Common myeloid progenitor, CD34-positive (primary cell): ENCODE measurements at places on chromosomes 6 and 20.

GRCh38 chr6:67594366-67594765 lies 1040.7 kb upstream of the ADGRB3 start:
- DNase-seq, result no peak

- DNase-seq, result no peak
Measured at GRCh38 chr20:38559764-38560163, 21.2 kb upstream of the ADIG start.

- DNase-seq, result no peak
Measured at GRCh38 chr6:154538640-154539191, 28.2 kb upstream of the CNKSR3 start.

GRCh38 chr20:63235399-63235983 lies at the start of gene BIRC7:
BIRC7 (plus strand) TSS chr20:63235905; CDS start chr20:63236097, 192 bp downstream.
- peak; percentile 41 for DNase-seq

- DNase-seq, result no peak
Measured at GRCh38 chr20:7207186-7207798, 439.8 kb downstream of the BMP2 start.

- peak; percentile 51 for DNase-seq
Measured at GRCh38 chr20:38633577-38634093, 32.0 kb downstream of the ARHGAP40 start.

GRCh38 chr6:135572051-135572450 lies 74.5 kb upstream of the AHI1 start:
- no peak for DNase-seq

DNA sequence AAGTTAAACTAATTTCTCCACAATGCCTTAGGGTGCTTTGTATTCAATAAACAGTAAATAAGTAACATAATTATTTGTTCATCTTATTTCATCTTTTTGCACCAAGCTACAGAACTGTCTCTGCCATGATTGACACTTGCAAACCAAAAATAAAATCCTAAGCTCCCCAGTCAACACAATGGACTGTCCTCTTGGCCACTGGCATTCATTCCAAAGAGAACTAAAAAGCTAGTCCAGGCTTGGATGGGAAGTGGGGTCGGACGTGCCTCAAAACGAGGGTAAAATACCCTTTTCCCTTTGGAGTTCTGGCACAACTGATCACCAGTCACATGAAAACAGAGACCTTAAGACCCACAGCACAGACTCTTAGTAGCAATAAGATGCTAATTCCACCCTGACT lies 66.4 kb upstream of the THBS2 start:
- no peak for DNase-seq

- DNase-seq, result no peak
Measured at GRCh38 chr6:119543332-119543731, 193.8 kb upstream of the MAN1A1 start.

DNA sequence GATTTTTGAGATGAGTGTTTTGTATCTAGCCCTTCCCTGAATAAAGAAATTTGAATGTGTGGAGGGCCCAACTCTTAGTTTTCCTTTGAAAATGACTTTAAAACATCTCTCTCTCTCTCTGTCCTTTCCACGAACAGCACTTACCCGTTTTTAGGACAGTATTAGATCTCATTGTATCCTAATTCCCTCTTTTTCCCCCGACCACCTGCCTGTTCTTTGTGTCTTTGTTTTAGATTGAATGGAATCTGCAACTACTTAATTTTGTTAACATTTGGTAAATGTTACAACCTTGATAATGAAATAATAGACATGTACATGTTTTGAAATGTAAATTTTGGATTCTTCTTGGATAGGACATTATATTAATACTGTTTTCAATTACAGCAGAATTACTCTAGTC lies 3.1 kb downstream of the DSP start:
- no peak for DNase-seq

GRCh38 chr6:36599791-36600209 lies 5.6 kb downstream of the SRSF3 start:
- DNase-seq, result peak; percentile 52

DNA sequence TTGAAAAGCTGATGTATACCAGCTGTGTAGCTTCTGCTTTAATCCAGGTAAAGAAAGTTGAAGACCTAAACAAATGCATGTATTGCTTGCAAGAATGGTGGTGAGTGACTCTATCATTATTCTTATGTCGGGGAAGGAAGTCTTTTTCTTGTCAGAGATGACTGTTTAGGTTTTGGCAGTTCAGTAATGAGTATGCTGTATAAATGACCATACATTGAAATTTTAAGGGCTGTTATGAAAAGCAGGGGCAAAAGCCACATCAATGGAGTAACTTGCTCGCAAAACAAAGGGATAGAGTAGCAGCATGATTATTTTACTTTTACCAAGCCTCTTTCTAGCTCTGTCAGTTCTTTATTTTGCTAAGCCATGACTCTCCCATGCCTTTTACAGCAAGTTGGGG lies 55.9 kb upstream of the NUP153 start:
- DNase-seq, result no peak

DNA sequence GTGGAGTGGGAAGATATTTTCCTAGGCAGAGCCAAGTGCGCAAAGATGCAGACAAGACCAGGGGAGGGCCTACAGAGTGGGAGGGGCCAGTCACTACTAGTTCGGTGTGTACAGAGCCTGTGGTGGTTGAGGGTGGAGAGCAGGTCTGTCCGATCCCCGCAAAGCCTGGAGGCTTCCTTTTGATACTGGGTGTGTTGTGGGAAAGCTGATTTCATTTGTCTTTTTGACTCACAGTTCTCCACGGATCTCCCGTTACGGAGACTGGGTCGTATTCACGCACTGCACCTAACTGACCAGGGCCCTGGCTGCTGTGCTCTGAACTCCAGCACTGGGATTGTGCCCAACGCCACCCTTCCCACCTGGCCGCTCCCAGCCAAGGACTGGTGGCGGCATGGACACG lies 1.4 kb upstream of the TIAM2 start:
- DNase-seq, result no peak

- no peak for DNase-seq
Measured at GRCh38 chr6:63444768-63445167, 125.0 kb upstream of the LGSN start.

- no peak for DNase-seq
Measured at GRCh38 chr6:144854654-144855053, 569.5 kb downstream of the UTRN start.

- no peak for DNase-seq
Measured at GRCh38 chr6:33651403-33651802, 30.3 kb downstream of the ITPR3 start.

- no peak for DNase-seq
Measured at GRCh38 chr20:24766826-24767622, 182.0 kb upstream of the CST7 start.

DNA sequence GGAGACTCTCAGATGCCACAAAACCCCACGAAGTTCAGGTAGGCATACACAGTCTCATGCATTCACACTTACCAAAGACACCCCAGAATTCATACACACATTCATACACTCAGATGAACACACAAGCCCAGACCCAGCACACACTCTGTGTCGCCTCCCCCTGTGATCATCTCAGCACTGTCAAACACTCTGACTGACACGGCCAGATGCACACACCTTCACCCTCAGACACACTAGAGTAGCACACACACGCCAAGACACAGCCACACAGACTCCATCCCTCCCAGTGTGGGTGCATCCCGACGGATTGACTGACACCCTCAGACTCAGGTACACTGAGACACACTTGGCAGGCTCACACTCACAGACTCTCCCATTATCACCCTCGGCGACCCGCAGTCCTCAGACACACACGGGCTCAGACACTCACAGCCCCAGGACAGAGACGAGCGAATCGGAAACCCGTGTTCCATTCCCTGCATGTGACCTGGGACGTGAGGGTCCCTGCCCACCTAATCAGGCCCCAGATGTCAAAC lies 872 bp upstream of the RIMS4 start:
- no peak for DNase-seq

DNA sequence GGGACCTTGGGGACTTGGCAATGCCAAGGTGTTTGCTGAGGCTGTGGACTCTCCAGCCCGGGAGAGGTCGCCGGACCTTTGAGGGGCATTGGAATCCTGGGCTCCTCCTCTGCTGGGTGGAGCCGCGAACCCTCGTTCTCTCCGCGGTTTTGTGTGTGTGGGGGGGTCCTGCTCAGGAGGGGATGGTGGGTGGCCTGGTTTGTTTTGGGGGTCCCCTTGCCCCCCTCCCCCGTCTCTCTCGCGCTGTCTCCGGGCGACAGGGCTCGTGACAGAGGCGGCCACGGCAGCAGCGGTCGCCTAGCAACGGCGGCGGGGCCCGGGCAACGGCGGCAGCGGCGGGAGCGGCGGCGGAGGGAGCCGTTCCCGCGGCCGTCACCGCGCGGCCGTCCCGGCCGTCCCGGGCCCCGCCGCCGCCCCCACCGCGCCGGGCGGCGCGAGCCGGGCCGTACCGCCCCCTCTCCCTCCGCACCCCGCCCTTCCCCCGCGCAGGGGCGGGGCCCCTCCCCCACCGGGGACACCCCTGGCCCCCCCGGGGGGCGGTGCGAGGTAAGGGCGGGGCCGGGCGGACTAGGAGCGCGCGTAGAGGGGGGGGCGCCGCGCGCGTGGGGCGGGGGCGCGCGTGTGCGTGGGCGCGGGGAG lies 7.8 kb downstream of the SYNGAP1 start:
- DNase-seq, result no peak

GRCh38 chr6:131914967-131915751 lies 36.0 kb downstream of the CCN2 start:
- peak; percentile 81 for DNase-seq

- DNase-seq, result peak; percentile 9
Measured at GRCh38 chr6:44622956-44623355, 235.4 kb downstream of the CDC5L start.

- no peak for DNase-seq
Measured at GRCh38 chr6:157669747-157670216, 153.3 kb upstream of the SNX9 start.

DNA sequence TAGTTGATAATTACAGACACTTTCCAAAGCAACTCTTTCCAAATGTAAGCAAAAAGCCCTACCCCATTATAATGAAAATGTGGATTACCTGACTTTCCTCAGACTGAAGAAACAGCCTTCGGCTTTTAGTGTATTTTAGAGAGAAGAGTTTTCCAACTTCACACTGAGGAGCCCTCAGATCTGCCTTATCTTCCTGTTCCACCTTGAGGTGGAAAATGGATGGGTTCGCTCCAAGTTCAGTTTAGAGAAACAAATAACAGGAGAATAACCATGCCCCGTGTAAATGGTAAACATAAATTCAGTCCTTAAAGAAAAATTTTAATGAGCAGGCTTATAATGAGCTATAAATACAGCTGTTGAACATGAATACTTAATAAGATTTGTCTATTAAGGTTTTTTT lies 21.1 kb upstream of the MTHFD1L start:
- DNase-seq, result no peak

DNA sequence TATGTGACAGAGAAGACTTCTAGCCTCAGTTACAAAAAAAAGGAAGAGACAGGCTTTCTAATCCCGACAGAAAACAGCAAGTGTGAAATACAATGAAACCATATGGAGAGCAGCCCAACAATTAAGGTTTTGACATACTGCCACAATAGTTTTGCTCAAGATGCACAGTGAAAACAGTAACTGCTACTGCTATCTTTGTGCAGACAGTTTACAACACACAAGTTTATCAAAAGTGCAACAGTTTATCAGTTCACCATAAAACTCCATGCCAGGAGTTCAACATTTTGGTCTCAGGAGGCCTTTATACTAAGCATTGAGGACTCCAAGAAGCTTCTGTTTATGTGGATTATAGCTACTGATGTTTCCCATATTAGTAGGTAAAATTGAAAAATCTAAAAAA lies 37.6 kb downstream of the GOPC start:
- no peak for DNase-seq

- no peak for DNase-seq
Measured at GRCh38 chr6:129472239-129472638, 237.7 kb downstream of the ARHGAP18 start.

DNA sequence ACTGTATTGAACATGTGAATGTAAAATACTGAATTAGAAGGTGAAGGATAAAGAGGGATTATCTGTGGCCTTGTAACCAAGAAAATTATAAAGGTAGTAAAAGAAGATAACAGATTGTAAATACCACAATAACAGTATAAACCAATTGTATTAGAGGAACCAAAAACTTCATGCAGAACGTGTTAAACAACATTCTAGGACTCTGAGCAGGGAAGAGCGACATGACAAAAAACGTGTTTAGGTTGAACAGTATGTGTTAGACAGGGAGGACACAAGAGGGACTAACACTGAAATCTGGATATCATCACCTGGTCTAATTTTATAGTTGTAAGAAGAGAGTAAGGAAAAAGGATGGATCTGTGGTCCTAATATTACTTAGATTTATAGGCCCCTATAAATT lies 259.0 kb upstream of the RUNX2 start:
- DNase-seq, result no peak

- no peak for DNase-seq
Measured at GRCh38 chr6:15036690-15037245, 209.1 kb upstream of the JARID2 start.

DNA sequence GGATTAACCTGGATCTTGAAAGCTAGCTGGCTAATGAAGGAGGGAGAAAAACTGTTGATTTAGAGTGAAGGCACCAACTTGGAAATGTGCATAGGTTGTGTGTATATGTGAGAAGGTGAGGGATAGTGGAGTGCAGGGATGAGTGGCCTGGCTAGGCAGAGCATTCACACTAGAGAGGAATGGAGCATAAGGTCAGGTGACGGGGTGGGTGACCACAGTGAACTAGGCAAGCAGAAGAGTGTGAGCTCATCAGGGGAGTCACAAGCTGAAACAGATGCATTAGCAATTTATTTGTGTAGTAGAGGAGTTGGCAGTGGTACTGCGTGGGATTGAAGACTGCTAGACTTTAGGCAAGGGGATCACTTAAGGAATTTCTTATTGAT lies 10.5 kb downstream of the ANKRD66 start:
- DNase-seq, result no peak

- DNase-seq, result no peak
Measured at GRCh38 chr6:126664271-126664670, 324.4 kb downstream of the CENPW start.

- peak; percentile 36 for DNase-seq
Measured at GRCh38 chr6:14337152-14337551, 219.6 kb downstream of the CD83 start.

- no peak for DNase-seq
Measured at GRCh38 chr6:127206531-127207095, 60.1 kb upstream of the RNF146 start.

DNA sequence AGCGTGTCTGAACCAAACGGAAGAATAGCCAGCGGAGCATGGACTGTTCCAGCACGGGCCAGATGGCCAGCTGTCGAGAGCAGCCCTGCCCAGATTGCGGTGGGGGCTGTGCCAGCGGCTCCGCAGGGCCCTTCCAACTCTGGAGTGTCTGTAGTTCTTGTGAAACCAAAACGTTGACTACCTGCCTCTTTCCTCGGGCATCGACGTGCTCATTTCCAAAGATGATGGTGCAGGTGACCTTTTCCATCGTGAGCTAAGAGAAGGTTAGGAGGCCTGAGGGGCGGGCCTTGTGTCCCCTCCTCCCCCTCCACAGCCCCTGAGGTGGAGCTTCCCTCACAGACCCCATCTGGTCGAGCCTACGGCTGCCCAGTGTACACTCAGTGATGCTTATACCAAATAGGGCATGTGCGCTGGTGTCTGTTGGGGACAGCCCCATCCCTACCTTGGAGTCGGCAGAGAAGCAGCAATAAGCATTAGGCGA lies 12.9 kb upstream of the C20orf144 start:
- DNase-seq, result no peak
